H7 (cell line): ENCODE measurements at places on chromosomes 3 and 15.
A peak's percentile ranks its signal among the peaks of the same experiment; 100 is the strongest.

- no peak for DNase-seq
Measured at GRCh38 chr3:50340147-50340447, 539 bp downstream of the RASSF1 start.

- no peak for DNase-seq
Measured at GRCh38 chr3:177835917-177836316, 638.6 kb upstream of the TBL1XR1 start.

GRCh38 chr3:24550588-24550987, 55.9 kb upstream of the THRB start:
- DNase-seq: no peak

DNA sequence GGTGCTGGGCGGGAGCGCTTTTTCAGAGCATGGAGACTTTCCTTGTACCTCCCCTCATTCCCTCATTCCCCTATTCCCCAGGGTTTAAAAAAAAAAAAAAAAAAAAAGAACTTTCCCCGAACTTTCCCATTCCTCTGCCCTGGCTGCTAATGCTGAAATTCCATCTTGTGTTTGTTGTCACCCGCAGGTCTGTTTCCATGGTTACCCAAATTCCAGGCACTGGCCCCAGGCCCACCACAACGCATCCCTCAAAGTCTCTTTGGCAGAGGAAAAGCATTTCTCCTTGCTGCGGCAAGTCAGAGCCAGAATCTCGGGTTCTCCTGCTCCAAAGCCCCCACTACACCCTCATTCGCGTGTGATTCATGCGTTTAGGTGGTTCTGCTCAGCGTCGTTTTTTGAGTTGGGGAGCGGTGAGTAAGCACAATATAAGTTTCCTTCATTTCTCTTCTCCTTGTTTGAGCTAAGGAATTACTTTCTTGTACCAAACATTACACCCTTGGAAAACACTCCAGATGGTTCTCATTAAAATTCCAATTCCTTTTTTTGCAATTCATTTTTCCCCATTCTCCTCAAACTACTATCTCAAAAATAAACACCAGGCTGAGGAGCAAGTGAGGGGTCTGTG, 21.6 kb downstream of the ANAPC13 start:
- DNase-seq: peak; percentile 80

GRCh38 chr3:48985831-48986376, 4.1 kb upstream of the P4HTM start:
- no peak for DNase-seq

- peak; percentile 33 for DNase-seq
Measured at GRCh38 chr15:43529141-43529540, 11.7 kb downstream of the MAP1A start.

DNA sequence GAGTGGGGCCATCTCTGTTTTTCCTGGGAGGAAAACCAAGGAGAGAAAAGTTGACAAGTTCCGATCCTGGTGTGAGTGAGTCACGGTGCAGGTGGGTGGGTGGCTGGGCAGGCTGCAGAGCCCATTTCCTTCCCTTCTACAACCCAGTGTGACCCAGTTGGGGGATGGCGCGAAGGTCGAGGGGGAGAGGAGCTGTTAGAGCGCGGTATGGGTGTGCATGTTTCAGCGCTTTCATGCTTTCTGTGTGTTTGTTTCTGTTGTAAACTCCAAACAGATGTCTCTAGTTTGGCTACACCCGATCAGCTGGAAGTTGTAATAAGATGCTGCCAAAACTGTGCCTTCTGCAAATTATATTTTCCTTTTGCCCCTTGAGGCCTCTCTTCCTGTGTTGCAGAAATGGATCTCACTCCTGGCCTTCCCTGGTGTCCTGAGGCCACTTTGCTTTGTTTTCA, 3.8 kb downstream of the FAM43A start:
- no peak for DNase-seq

DNA sequence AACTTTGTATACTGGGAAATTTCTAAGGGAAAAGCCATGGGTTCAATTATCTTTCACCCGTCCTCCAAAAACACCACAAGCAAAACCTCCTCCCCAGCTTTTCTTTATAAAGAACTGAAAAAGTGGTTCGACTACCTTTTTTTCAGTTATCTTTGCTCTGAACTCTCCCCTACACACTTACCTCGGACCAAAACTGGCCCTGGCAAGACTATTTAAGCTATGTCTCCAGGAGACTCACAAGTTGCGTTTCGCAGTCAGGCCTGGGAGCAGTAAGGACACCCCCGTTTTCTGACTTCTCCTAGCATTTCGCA, 645 bp downstream of the COPS2 start:
- DNase-seq: no peak

DNA sequence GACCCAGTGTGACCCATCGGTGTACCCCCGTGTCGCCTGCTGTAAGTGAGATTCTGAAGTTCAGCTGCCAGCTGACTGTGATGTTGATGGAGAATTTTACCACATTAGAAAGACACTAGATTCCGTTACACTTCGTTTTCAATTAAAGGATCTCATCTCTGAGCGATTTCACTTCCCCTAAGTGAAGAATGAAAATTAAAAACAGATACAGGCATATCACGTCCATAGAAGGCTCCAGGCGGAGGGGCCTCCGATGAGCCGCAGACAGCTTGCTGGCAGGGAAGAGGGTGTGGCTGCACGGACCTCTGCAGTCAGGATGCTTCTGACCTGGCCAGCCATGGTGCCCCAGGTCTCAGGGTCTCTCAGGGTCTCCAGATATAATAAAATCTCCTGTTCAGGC, 6.6 kb upstream of the CPN2 start:
- DNase-seq: no peak

GRCh38 chr15:86609275-86609674, 529.6 kb downstream of the AGBL1 start:
- no peak for DNase-seq

DNA sequence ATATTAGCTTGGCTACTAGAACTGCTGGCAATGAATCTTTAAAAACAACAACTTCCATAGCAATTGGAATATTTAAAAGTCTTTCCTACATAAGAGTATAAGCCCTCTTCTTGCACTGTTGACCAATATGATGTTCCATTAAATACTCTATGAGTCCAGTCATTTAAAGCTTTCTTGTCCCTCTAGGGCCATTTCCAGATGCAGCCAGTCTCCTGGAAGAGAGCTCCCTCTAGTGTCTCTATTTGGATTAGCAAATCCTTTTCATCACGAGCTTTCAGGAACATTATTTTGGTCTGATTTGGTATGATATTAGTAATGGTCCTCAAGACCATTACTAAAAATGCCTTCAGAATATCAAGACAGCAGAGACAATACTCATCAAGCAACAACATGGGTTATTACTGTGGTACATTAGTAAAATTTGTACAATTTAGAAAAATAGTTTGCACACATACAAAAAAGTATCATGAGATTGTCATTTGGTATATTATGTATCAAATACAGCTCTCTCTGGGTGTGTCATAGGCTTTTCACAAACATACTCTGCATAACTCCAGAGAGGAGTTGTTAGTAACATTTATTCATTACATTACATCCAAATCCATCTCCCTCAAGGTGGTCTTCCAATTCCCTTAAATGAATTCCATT, 101.3 kb downstream of the DPH6 start:
- DNase-seq: peak; percentile 38

DNA sequence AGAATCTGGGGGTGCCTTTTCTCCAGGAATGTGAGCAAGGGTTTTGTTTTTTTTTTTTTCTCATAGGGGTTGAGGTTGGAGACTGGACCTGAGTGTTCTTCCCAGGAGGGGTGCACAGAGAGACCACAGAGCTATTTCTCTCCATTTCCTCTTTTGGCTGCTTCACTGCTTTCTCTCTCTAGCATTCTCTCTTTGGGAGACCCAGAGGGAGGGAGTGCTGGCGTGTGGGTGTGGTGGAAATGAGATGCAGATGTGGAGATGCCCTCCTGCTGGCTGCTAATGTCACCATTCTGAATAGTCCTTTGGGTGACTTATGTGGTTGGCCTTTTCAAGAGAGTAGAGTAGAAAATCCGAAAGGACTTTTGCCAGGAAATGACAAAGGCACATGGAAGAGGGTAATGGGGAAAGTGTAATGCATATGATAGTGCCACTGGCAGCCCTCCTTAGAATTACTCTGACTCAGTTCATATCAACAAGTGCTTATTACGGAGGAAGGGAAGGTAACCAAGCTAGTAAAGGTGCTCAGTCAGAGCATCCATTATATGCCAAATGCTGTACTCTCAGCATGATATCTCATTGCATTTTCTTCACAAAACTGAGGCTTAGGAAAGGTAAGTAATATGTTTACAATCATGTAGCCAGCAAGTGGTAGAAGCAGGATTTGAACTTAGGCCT, 1.9 kb downstream of the SYN2 start:
- DNase-seq: peak; percentile 23

GRCh38 chr3:168939651-168940238, 723.8 kb downstream of the MECOM start:
- peak; percentile 18 for DNase-seq

DNA sequence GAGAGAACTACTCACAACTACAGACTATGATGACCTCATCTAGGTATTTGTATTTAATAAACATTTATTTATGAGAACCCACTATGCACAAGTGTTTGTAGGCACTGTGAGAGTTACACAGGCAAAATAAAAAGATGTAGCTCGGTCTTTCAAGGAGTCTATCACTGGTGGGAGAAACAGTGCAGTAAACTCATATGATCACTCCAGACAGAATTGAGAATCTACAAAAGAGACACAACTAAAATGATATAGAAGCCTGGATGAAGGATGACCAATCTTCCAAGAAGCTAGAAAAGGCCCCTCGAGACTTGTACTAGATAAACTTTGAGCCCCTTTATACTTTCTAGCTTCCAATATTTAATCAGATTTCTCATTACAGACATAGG, 70.2 kb upstream of the ZBTB20 start:
- DNase-seq: no peak

DNA sequence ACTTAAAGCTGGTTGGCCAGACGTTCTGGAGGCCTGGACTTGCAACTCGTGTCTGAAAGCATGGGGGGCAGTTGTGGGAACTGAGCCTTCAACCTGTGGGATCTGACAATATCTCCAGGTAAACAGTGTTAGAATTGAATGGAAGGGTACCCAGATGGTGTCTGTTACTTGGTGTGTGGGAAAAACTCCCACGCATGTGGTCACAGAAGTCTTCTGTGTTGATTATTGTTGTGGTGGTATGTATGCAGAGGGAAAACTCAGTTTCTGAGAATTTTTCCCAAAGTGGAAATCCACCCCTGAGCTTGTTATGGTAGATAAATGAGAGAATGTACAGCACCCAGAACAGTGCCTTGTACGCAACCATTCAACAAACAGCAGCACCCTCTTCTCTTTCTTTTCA, 238.1 kb upstream of the ICE2 start:
- no peak for DNase-seq

DNA sequence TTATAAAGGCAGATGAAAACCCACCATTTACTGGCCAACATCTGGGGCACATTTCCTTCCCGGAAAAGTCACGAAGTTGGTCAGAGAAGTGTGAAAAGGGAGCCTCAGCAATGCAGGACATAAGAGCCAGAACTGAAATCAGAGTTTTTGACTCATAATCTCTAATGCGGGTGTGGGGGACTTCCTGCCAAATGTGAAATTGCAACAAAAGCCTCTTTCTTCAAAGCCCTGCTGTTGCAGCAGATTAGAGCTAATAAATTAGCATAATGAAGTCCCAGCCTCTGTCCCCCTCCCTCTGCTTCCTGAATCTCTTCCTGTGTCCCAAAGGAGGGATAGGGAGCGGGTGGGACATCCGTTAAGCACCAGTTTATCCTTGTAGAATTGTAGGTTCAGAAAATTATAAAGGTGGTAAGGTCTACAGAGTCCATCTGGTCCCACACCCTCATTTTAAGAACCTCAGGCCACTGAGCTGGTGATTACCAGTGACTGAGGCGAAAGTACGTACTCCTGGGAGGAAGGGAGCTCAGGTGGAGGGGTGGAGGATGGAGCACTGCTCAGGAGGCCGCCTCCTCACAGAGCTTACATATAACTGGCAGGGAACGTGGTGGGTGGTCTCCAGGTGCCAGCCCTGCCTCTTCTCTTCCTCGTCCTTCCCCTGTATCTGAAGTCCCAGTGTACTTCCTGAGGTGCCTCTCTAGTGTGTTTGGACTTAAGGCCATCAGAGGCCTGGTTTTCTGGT, 35.0 kb downstream of the ST6GAL1 start:
- DNase-seq: peak; percentile 62

- no peak for DNase-seq
Measured at GRCh38 chr3:179088306-179088705, 16.7 kb upstream of the ZMAT3 start.

DNA sequence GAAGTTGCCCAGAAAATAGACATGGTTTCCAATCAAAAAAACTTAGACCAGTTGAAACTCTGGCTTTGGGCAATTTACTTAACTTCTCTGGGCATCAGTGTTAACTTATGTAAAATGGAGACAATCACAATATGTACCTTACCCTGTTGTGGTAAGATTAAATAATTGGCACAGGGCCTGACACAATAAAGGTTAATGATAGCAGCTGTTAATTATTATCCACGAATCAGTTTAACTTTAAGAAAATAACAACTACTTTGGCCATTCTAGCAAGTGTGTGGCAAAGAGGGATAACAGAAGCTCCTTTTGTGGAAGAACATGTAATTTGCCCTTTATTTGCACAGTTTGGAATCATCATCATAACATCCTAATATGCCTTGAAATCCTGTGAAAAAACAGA, 787.6 kb downstream of the FHIT start:
- DNase-seq: no peak

DNA sequence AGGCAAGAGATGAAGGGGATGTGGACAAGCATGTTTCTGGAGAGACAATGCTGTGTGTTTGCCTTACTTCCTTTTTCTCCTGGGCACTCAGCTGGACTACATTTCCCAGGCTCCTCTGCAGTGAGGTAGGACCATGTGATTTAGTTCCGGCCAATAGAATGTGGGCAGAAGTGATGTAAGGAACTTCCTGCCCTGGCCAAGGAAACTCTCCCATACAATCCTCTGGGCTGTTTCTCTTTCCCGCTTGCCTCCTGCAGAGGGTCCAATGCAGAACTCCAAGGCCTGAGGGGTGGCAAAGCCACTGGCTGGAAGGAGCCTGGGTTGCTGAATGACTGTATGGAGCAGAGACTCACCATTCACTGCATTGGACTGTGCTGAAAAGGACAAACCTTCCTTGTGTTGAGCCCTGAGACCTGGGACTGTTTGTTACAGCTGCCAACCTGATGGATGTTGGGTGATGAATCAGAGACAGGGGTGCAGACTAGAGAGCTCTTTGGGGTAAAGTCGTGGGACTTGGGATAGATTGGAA, 82.7 kb upstream of the SLC6A6 start:
- peak; percentile 92 for DNase-seq

DNA sequence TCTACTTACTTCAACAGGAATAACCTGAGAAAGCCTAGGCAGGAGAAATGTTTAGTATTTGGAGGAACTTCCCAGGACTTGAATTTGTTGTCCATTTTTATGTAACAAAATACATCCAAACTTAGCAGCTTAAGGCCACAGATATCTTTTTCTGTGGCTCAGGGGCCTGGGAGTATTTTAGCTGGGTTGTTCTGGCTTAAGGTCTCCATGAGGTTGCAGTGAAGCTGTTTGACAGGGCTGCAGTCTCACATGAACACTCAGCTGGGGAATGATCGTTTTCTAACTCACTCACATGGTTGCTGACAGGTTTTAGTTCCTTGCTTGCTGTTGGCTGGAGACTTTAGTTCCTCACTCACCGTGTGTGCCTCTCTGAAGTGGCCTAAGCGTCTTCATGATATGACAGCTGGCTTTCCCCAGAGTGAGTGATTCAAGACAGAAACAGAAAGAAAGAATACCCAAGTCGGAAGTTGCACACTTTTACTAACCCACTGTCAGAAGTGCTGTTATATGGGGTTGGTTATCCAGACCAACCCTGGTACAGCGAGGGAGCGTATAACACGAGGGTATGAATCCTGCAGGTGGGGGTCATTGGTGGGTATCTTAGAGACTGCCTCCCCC, 229.7 kb upstream of the TBL1XR1 start:
- DNase-seq: no peak

- no peak for DNase-seq
Measured at GRCh38 chr3:103136621-103137020, 701.8 kb downstream of the ZPLD1 start.
